Activated naive CD4-positive, alpha-beta T cell (primary cell): ENCODE measurements at places on chromosomes 12 and 14.

DNA sequence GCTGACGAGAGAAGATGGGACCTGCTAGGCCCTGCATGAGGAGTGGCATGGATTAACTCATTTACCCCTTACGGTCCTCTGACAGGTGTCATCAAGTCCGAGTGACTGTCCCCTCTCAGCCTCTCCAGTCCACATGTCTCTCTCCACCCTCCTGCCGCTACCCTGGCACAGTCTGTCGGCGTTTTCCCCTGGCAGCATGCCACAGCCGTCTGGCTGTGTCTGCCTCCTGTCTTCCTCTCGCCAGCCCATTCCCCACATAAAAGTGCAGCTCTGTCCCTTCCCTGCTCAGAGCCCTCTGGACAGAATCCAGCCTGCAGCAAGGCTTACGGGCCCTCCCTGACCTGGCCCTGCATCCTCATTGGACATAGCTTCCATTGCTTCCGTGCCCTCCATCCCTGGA, 45.6 kb downstream of the UBE3B start:
- DNase-seq: no peak

DNA sequence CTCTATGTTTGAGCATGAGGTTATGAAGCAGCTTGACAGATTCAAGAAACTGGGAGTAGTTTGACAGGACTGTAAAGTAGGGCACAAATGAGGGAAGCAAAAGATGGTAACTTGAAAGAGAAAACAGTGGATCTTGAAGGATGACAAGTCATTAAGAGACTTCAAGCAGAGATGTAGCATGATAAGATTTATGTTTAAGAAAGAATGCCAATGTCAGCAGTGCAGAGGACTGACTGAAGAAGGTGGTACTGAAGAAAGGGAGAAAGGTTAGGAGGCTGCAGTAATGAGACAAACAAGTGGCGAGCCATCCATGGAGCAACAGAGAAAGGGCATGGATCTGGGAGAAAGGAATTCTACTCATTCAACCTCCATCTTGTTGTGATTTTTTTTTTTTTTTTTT, 120.2 kb upstream of the RAP1B start:
- no peak for DNase-seq

DNA sequence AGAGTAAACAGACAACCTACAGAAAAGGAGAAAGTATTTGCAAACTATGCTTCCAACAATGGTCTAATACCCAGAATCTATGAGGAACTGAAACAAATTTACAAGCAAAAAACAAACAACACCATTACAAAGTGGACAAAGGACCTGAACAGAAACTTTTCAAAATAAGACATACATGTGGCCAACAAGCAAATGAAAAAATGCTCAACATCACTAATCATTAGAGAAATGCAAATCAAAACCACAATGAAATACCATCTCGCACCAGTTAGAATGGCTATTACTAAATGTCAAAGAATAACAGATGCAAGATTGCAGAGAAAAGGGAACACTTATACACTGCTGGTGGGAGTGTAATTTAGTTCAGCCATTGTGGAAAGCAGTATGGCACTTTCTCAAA, 125.8 kb downstream of the C12orf42 start:
- DNase-seq: no peak

- no peak for DNase-seq
These were observed 74.5 kb upstream of the ATF1 start for GRCh38 chr12:50689437-50689836.
